ENCODE measurements at places on chromosomes 4 and X.

GRCh38 chrX:9354918-9355317 is 109.9 kb upstream of the TBL1X start:
- no peak for DNase-seq

- no peak for DNase-seq
Observed at GRCh38 chrX:68238568-68238967, 194.7 kb downstream of the OPHN1 start.

GRCh38 chrX:154890990-154891639 is 5.0 kb downstream of the F8A1 start:
- no peak for DNase-seq

- DNase-seq, result no peak
Observed at GRCh38 chr4:3177426-3177825, 71.5 kb upstream of the MSANTD1 start.

- DNase-seq, result no peak
Observed at GRCh38 chr4:31106419-31106818, 386.2 kb downstream of the PCDH7 start.

DNA sequence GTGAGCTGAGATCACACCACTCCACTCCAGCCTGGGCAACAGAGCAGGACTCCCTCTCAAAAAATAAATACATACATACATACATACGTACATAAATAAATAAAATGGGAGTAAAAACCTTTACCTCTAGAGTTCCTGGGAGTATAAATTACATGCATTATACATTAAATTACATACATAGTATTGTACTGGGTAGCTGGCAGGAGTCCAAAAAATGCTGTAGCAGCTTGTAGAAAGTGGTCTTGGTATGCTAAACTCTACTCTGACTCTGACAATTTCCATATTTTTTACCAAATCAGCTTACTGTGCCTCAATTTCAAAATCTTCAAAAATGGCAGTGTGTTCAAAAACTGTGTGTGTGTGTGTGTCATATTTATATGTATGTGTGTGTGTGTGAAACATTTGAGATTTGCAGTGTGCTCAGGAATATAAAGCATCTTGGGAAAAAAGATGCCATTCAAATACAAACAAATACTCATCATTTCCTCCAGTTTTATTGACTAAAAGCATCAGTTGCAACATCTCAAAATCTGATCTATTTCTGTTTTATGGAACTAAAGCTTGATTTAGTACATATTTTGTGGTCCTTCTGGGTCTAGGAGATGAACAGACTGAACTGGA is 171.7 kb downstream of the SHROOM3 start:
- DNase-seq, result no peak

DNA sequence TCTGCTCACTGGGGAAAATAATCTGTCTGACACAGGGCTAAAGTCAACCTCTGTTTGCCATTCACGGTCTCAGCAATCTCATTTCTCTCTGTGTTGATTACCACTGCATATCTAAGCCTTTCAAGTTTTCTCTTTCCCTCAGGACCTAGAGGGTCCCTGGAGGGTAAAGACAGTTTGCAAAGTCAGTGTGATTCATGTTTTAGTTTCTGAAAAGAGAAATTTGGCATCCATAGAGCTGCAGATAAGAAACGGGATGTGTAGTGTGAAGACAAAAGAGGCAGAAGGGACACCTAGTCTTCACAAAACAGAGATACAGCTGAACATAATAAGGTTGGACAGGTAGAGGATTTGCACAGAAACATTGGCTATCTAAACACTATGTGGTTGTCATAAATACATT is 34.5 kb upstream of the KDR start:
- DNase-seq, result no peak

DNA sequence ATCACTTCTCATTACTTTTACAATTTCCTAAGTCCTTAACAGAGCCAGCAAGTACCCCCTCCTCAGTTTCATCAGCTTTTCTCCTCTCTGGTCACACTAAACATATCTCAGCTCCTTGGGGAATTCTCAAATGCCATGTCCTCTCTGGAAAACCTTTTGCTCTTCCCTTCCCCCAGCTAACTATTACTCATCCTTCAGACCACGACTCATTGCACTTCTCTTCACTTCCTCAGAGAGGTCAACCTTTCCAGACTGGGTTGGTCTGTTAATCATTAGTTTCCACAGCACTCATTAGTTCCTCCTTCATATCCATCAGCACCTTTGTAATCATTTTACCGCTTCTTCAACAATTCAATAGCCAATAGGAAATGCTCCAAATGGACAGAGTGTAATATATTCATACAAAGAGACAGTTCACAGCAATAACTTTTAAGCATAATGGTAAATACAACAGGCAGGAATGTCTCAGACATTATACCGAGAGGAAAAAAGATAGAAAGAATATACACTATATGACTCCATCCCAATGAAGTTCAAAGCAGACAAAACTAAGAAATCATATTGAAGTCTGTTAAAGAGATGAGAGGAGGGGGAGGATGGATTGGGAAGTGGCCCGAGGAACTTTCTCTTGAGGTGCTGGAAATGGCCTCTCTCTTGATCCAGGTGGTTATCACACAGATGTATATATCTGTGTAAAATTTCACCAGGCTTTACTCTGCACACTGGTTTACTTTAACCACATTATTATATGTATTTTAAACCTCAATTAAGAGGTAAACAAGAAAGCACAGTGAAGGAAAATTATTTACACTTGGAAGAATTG is 39.6 kb downstream of the DDX60L start:
- DNase-seq, result no peak

DNA sequence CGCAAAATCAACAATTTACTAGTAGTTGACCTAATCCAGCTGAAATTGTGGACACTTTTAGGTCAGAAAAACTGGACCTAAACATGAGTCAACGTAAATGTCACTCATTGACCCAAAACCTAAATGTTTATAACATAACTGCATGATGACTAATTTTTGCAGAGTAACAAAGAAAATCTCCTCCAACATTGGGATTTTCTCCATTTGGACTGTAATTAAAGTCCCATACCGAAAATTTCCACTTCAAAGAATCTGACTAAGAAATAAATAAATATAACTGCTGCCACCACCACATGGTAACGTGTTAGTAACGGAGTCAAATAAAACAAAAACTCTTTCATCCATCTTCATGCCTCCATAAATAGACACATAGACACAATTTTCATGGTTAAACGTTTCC is 1.9 kb downstream of the ADGRA3 start:
- DNase-seq, result no peak

GRCh38 chr4:44623676-44624075 is 27.7 kb downstream of the YIPF7 start:
- no peak for DNase-seq

- DNase-seq, result no peak
Observed at GRCh38 chrX:118536204-118536603, 40.6 kb downstream of the DOCK11 start.

GRCh38 chrX:14476205-14476604 is 53.1 kb upstream of the GLRA2 start:
- no peak for DNase-seq

DNA sequence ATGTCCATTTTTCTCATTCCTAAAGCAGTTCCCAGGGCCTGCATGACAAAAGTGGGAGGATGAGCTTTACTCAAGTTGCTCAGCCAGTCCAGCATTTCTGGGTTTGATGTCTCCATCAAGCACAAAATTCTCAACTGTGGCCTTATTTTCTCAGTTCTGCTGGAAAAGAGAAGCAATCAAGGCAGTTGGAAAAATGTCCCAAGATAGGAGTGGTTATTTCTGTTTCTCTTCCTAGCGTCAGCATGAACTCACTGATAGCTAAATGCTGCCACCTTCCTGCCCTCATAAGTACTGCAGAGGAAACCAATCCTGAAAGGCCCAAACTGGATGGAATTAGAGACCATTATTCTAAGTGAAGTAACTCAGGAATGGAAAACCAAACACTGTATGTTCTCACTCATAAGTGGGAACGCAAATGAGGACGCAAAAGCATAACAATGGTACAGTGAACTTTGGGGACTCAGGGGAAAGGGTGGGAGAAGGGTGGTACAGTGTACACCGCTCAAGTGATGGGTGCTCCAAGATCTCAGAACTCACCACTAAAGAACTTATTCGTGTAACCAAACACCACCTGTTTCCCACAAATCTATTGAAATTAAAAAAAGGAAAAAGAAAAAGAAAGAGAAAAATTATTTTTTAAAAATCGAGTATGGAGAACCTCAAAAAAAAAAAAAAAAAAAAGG is 29.6 kb downstream of the ADH7 start:
- peak; percentile 61 for DNase-seq

DNA sequence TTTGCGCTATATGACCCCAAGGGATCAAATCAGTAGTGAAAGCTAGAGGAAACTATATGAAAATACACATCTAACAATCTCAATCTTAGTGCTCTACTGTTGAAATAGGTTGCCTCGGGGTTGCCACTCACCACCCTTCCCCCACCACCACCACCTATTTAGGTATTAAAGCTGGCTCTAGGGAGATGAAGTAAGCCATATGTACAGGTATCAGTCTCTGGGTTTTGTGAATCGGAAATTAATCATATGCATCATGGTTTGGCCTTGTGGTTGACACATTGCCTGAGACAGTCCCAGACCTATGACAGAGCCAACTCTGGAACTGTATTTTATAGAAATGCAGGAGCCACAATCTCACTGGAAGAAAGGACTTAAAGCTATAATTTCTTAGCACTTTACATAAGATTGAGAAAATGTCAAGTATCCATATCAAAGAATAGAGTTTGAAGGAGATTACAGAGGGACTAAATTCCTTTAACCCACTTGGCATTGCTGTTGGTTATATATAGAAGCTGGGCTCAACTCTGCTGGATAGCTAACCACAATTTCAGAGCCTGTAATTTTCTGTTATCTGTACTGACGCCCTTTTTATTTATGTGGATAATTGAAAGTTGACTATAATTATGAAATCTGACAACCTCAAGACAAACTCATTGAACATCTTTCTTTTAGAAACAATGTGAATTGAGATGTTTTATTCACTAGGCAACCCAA is 26.7 kb upstream of the BMP2K start:
- no peak for DNase-seq

DNA sequence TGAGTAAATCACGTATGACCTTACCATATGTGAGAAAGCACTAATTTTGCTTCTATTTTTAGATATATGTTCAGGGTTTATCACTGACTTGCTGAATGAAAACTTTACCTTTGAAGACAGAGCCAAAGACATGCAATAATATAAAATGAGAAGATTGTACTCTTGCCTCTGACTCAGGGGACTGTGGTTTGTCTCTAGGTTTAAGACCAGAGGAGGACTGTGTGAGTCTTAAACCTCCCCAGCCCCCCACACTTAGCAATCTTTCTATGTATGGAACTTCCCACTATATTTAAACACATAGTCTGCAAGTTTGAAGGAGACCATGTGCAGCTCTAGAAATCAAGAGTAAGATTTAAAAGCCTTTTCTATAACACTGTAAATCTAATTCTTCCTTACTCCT is 368.7 kb upstream of the FAM241A start:
- DNase-seq, result no peak

Measured in memory B cell (primary cell).